ENCODE measurements at places on chromosomes 3 and 15.

DNA sequence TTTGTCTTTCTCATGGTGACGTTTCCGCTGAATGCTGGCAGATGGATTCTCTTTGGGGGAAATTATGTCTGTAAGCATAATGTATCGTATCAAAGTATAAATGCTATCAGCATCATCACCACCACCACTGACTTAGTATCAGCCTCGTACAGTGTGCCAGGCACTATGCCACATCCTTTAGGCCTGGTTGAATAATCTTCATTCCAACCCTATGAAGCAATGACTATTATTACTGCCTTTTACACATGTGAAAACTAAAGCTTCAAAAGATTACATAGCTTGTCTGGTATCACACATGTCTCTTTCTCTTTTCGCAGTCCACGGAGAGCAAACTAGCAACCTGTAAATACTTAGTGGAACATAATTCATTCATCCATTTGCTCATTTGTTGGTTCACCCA, 166.7 kb upstream of the PRICKLE2 start:
- no peak for DNase-seq

GRCh38 chr3:16257309-16257708, 7.4 kb downstream of the DPH3 start:
- no peak for DNase-seq

- DNase-seq: no peak
These were observed 10.9 kb upstream of the RFT1 start for GRCh38 chr3:53140847-53141845.

GRCh38 chr15:70048198-70048565, 49.5 kb downstream of the TLE3 start:
- DNase-seq: no peak

- no peak for DNase-seq
These were observed 267.2 kb downstream of the MFSD1 start for GRCh38 chr3:159069091-159069490.

DNA sequence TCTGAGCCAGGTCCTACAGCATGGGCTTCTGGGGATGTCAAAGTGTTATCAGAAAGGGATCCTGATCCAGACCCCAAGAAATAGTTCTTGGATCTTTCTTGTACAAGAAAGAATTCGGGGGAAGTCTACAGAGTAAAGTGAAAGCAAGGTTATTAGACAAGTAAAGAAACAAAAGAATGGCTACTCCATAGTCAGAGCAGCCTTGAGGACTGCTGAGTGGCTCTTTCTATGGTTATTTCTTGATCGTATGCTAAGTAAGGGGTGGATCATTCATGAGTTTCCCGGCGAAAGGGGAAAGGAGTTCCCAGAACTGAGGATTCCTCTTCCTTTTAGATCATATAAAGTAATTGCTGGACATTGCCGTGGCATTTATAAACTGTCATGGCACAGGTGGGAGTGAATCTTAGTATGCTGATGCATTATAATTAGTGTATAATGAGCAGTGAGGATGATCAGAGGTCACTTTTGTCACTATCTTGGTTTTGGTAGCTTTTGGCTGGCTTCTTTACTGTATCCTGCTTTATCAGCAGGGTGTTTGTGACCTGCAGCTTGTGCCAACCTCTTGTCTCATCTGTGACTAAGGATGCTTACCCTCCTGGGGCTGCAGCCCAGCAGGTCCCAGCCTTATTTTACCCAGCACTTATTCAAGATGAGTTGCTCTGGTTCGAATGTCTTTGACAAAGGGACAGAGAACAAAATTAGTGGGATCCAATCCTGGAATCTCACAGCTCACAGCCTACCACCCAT, 41.0 kb downstream of the CRYGS start:
- DNase-seq: no peak

All from GM12891 (cell line).